NB4 (cell line): ENCODE measurements at places on chromosomes 6 and 20.

GRCh38 chr6:128241216-128241615 is 279.2 kb downstream of the PTPRK start:
- DNase-seq: no peak

DNA sequence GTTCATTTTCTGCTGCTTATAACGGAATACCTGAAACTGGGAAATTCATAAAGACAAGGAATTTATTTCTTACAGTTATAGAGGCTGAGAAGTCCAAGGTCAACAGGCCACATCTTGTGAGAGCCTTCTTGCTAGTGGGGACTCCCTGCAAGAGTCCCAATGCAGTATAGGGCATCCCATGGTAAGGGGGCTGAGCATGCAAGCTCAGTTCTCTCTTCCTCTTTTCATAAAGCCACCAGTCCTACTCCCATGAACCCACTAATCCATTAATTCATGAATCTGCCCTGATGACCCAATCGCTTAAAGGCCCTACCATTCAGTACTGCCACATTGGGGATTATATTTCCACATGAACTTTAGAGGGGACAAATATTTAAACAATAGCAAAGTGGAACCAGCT is 26.5 kb downstream of the CYB5R4 start:
- DNase-seq: peak; percentile 37

GRCh38 chr20:13817342-13817741 is 32.5 kb downstream of the NDUFAF5 start:
- no peak for DNase-seq

GRCh38 chr6:79669766-79670165 is 38.6 kb downstream of the SH3BGRL2 start:
- DNase-seq: no peak

- DNase-seq: no peak
These were observed 469 bp downstream of the STX16 start for GRCh38 chr20:58651559-58651945.

DNA sequence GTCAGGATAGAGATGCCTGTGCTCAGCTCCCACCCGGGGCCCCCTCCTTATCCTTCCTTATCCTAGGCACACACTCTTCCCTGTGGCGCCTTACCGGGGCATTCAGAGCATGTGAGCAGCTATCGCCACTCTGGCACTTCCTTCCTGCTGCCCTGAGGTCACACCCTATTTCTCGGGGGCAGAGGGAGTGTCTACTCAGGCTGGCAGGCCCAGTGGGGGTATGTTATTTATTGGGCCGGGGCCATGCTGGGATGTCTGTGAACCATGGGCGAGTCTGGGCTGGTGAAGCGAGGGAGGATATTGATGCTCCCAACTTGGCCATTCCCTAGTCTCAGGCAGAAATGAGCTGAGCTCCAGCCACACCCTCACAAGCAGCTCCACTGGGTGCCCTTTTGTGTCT is 3.9 kb upstream of the LY6G6D start:
- DNase-seq: peak; percentile 37

DNA sequence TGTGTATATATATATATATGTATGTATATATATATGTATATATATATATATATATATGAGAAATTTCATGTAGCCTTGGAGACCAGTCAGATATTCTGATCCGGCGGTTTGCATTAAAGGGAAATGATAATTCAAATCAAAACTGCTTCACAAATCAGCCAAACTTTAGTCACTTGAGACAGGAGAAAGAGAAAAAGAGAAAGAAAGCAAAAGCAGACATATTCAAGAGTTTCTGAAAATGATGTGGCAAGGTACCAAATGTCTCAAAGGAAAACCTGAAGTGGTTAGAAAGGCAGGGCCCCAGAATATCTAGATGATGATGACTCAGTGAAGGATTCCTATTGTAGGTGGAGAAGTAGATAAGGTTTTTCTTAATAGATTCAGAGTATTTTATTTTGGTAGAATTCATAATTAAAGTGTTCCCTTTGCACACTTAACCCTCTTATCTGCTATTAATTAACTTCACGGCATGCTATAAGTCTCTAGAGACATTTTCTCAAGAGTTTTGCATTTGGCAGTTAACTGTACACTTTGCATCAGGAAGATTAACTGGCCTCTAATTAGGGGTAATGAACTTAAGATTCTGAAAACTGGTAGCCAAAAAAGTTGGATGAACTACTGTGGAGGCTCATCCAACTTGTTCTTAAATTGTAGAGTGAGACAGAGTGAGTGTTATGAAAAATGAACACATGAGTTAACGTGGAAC is 50.1 kb upstream of the ASF1A start:
- DNase-seq: no peak

DNA sequence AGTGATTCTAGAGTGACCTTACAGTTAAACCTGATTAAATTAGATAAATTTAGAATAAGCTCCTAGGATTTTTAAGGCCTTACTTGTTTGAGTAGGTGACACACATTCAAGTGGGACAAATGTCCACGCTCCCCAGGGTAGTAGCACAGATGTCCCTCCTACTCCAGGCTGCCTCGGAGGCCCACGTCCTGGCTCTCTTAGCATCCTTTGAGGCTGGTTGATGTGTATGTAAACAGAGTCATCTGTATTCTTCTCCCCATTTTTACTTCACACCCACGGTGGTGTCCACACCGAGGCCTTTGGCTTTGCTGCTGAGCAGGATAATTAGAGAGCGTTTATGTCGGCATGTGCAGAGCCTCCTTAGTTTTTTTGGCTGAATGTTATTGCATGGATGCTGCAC is 15.8 kb downstream of the ENTPD6 start:
- DNase-seq: no peak

GRCh38 chr6:23584134-23584763 is 541.8 kb upstream of the NRSN1 start:
- DNase-seq: no peak

- no peak for DNase-seq
These were observed 99.5 kb downstream of the MAFB start for GRCh38 chr20:40589581-40589980.

- no peak for DNase-seq
These were observed 88.6 kb upstream of the PCSK2 start for GRCh38 chr20:17138237-17138636.

DNA sequence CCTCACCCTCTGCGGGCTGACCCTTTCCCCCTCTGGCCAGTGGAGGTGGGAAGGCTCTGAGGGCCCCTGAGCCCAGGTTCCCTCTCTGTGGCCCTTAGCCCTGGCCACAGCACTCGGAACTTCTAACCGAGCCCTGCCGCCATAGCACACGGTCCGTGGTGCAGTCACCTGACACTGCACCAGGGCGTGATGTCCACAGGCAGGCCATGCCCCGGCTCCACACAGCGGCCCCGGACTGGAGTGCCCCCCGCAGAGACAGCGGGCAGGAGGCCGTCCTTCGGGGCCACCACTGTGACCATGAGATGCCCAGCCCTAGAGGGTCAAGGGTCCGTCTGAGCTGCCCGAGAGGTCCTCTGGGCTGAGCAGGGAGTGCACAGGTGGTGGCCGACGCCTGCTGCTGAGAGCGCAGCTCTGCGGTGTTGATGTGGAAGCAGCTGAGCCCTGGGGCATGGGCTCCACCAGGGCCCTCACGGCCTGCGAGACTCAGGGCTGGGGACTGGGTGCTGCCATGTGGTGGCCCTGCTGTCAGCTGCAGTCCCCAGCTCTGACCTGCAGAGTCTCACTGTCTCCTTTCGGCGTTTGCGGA is 11.2 kb upstream of the BHLHE23 start:
- DNase-seq: no peak

- no peak for DNase-seq
These were observed 104.1 kb downstream of the CDH4 start for GRCh38 chr20:61356196-61356595.

GRCh38 chr6:35186571-35186970 is 27.2 kb upstream of the SCUBE3 start:
- DNase-seq: no peak

GRCh38 chr6:74931558-74931957 is 274.3 kb downstream of the COL12A1 start:
- no peak for DNase-seq

GRCh38 chr20:34268851-34269636 is 27.8 kb downstream of the ASIP start:
- no peak for DNase-seq

GRCh38 chr20:51378171-51378928 is 164.2 kb downstream of the NFATC2 start:
- peak; percentile 46 for DNase-seq

DNA sequence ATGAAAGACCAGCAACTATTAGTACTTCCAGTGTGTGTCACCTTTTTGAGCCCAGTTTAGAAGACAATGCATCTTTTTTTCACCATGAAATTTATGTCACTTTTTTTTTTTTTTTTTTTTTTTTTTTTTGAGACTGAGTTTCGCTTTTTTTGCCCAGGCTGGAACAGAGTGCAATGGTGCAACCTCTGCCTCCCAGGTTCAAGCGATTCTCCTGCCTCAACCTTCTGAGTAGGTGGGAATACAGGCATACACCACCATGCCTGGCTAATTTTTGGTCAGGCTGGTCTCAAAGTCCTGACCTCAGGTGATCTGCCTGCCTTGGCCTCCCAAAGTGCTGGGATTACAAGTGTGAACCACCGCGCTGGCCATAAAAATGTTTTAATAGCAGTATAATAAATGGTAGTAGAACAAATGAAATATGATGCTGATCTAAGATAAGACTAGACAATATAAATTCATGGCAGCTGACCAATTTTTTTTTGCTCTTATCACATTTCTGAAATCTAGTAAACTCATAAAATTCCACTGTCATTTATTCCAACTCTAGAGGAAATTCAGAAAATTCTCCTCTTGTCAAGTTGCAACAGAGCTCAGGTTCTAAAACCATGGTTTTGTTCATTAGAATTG is 21.3 kb downstream of the NHSL1 start:
- no peak for DNase-seq

DNA sequence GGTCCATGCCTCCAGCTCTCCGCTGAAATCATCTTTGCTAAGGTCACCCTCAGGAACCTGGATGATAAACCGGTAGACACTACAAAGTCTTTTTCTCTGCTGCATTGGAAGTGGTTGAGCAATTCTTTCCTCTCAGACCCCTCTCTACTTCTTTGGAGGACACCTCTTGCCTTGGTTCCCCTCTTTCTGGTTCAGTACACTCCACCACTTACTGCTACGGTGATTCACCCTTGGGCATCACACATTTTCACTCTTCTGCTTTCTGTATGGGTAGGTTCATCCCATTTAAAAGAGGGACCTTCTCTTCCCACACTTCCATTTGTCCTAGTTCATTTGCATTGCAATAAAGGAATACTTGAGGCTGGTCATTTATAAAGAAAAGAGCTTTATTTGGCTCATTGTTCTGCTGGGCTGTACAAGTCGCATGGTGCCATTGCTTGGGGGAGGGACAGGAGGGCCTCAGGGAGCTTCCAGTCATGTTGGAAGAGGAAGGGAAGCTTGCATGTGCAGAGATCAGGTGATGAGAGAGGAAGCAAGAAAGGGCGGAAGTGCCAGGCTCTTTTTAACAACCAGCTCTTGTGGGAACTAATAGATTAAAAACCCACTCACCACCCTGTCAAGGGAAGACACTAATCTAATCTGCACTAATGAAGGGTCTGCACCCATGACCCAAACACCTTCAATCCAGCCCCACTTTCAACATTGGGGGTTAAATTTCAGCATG is 149.7 kb upstream of the TMEM170B start:
- no peak for DNase-seq

- DNase-seq: no peak
These were observed 91.2 kb upstream of the EXOC2 start for GRCh38 chr6:783966-784735.

DNA sequence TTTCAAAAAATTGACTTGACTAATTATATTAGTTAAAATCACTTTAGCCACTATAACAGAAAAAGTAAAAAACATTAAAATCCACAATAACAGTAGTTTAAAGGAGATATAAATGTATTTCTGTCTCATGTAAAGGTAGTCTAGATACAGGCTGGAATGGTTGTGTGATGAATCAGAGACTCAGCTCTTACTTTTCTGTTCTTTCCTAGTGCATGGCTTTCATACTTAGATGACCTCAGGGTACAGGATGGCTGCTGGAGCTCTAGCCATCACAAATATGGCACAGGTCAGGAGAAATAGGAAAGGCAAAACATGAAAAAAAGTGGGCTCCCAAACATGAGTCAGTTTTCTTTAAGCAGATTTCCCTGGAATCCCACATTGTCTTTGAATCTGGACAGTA is 157.7 kb upstream of the FLRT3 start:
- no peak for DNase-seq

- DNase-seq: no peak
These were observed 29.2 kb downstream of the ID4 start for GRCh38 chr6:19866173-19866984.

DNA sequence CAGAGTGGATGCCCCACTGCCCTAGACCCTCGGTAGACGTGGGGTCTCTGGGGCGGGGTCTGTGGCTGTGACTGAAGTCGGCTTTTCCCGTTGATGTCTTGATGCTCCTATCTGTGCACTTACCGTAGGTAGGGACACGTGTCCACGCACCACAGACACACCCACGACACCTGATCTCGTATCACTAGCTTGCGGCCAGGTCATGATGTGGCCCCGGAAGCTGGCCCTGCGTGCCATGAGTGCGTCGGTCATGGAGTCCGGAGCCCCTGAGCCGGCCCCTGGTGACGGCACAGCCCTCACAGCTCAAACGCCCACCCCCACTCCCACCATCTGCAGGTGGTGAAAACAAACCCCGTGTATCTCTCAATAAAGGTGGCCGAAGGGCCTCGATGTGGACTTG is 33.9 kb upstream of the MRGBP start:
- DNase-seq: no peak

DNA sequence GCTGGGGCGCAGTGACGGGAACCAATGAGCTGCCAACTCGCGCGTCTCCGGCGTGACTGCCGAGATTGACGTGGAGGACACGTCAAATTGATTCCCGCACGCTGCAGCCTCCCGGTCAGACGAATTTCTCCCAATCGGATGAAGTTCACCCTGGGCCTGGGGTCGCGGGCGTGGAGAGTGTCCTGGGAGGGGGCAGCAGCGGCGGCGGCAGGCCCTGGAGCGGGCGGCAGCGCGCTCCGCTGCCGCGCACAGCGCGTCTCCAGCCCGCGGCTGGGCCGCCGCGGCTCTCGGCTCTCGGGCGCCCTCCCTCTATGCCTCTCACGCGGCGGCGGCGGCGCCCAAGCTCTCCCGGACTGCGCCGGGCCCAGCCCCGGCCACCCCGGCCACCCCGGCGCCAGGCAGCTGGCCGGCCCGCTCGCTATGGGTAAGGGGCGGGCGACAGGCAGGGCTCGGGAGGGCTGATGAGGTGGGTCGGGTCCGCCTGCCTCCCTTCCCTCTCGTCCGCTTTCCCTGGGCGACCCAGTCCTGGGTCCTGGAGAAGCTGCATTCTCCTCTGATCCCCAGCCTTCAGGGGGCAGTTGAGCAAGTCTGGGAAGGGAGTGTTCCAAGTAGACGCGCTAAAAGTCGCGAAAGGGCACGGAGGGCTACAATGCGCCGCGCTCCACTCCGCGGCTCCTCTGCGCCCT is at the start of gene PAX1:
TSS of gene PAX1 (plus strand) at position 90 of the 686 bp plus-strand sequence. CDS start at position 139, 49 bp downstream.
- no peak for DNase-seq

- no peak for DNase-seq
These were observed 50.9 kb upstream of the DUSP22 start for GRCh38 chr6:241336-241865.

- DNase-seq: no peak
These were observed 91.2 kb upstream of the SIRPA start for GRCh38 chr20:1803932-1804501.

- no peak for DNase-seq
These were observed 42.4 kb downstream of the PMEPA1 start for GRCh38 chr20:57667388-57667787.
